Esophagus muscularis mucosa (tissue), 4 donors: ENCODE measurements at places on chromosomes 3 and 15. TPM values are rescaled to one million over a fixed set of nuclear protein-coding genes. Genes with fewer than 3 reads are reported as not detected.

DNA sequence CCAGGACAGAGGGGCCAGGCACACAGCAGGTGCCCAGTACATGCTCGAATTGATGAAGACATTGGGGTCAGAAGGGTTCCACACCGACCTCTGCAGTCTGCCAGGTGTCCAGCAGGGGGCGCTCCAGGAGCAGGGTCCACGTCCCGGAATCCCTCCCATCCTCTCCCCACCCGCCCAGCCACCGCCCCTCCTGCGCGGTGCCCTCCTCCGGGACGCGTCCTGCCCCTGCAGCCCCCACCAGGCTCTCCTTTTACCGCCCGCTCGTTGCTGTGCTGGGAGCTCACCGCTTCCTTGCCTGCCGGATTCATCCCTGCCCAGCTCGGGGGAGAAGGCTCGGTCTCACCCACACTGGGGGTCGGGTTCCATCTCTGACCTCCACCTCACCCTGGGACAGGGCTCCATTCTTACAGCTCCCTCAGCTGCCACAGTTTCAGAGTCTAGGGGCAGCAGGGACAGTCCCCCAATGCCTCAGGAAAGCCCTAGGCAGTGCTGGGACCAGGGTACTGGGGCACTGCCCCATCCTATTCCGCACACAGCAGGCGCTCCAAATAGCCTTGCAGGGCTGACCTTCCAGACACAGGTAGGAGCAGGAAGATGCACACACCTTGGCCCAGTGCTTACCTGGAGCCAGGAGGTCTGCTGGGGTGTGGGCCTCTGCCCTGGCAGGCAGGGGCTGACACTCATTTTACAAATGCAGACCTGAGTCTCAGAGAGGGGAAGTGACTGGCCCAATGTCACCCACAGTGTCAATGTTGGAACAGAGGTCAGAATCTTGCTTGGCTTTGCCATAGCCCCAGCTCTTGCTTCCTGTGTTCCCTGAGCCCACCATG lies 31.0 kb downstream of the GRIP2 start:
- H3K27ac ChIP-seq: no peak overlapping the region
- peaks cover 4% of the 10 kb centered on the region for H3K4me1 ChIP-seq
- H3K27me3 ChIP-seq: peaks cover 14% of the 10 kb centered on the region
- no peak overlapping the region for H3K4me3 ChIP-seq
- no peaks in the 10 kb centered on the region for H3K36me3 ChIP-seq

- H3K27ac ChIP-seq: no peak overlapping the region
- no peaks in the 10 kb centered on the region for H3K4me1 ChIP-seq
- no peak for DNase-seq
These were observed 502.6 kb upstream of the CBLB start for GRCh38 chr3:106371221-106371970.

DNA sequence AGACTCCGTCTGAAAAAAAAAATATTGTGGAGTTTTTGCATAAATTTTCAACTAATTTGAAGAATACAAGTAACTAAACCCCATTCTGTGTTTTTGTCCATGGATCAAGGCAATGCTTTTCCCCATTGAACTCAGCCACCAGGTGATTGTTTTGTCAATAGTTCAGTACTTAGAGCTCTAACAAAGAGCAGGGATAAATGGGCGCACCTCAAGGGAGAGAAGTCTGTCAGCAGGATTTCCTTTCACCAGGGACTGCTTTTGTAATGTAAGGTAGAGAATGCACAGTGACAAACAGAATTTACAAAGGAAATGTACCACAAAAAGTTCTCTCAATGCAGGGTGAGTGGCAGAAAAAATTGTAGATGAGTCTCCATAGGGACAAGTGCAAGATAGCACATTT lies 10.8 kb upstream of the ATP13A5 start:
- no peaks in the 10 kb centered on the region for H3K4me1 ChIP-seq
- peak; percentile 74 for DNase-seq
- no peak overlapping the region for H3K4me3 ChIP-seq
- H3K36me3 ChIP-seq: no peaks in the 10 kb centered on the region

GRCh38 chr3:180646187-180646790 lies 33.0 kb downstream of the CCDC39 start:
- H3K27ac ChIP-seq: no peak overlapping the region
- no peak for DNase-seq
- H3K27me3 ChIP-seq: no peaks in the 10 kb centered on the region
- H3K4me3 ChIP-seq: no peak overlapping the region
- no peaks in the 10 kb centered on the region for H3K4me1 ChIP-seq

- H3K36me3 ChIP-seq: no peaks in the 10 kb centered on the region
- no peaks in the 10 kb centered on the region for H3K4me1 ChIP-seq
These were observed 72.2 kb downstream of the CACNA1D start for GRCh38 chr3:53566461-53567145.

DNA sequence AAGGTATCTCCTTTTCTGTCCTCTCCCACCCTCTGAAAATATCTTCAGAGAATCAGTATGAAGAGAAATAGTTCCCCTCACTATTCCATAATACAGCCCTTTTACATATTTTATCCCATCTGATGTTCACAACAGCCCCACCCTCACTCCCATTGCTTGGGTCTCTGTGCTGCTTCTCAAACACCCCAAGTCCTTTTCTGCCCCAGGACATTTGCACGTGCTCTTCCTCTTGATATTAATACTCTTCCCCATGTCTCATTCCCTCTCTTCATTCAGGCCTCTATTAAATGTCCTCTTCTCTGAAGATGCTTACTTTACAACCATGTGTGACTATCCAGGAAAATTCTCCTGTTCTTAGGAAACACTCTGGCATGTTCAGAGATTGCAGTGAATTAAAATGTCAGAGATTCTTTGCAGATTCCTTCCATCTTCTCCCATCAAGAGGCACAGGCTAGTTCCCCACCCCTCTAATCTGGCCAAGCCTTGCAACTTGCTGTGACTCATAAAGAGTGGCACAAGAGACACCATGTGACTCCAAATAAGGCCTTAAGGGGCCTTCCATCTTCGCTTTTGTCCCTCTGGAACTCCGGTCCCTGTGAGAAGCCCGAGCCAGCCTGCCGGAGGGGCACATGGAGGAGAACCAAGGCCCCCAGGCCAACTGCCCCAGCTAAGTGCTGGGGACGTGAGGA lies 128.5 kb downstream of the CHSY1 start:
- DNase-seq: no peak
- H3K4me1 ChIP-seq: peaks cover 39% of the 10 kb centered on the region
- H3K27ac ChIP-seq: no peak overlapping the region
- H3K27me3 ChIP-seq: no peaks in the 10 kb centered on the region
- no peak overlapping the region for H3K4me3 ChIP-seq

DNA sequence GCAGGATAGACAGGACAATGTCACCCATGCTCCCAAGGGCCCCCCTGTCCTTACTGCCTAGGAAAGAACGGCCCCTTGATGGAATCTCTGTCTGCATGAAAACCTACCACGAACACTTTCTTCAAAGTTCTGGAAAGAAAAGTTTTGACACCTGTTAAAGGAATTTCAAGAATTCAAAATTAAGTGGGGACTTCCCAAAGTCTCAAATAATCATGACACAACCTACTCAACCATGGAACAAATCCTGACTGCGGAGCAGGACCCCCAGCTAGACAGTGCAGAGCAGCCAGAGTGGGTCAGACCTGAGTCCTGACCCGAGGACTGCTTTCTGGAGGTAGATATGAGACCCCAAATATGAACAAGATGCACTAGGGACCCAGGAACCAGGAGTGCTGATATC lies 245.3 kb upstream of the NSMCE3 start:
- no peak overlapping the region for H3K4me3 ChIP-seq
- no peaks in the 10 kb centered on the region for H3K27me3 ChIP-seq
- no peak overlapping the region for H3K27ac ChIP-seq

- no peak for DNase-seq
- H3K36me3 ChIP-seq: no peaks in the 10 kb centered on the region
- no peak overlapping the region for H3K27ac ChIP-seq
These were observed 468.3 kb downstream of the GBE1 start for GRCh38 chr3:81293156-81293555.

DNA sequence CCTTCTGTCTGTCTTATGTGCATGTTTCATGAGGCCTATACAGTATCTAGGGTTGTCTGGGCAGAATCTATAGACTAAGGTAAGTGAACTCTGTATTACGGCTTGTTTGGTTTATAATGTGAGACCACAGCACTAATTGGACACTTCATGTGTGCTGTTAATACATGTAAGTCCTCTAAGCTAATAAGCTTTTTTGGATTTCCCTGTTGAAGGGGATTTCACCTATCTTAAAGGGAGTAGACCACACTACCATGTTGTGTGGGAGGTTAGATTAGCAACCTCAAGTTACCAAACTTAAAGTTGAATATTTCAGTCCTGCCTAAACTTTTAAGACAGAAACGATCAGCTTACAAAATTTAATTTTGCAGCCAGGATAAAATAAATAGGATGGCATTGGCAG lies 189.8 kb upstream of the GOLIM4 start:
- H3K27ac ChIP-seq: no peak overlapping the region
- H3K4me1 ChIP-seq: no peaks in the 10 kb centered on the region
- no peaks in the 10 kb centered on the region for H3K27me3 ChIP-seq
- no peaks in the 10 kb centered on the region for H3K36me3 ChIP-seq
- DNase-seq: no peak
- no peak overlapping the region for H3K4me3 ChIP-seq

- DNase-seq: no peak
- no peaks in the 10 kb centered on the region for H3K27me3 ChIP-seq
- no peaks in the 10 kb centered on the region for H3K36me3 ChIP-seq
- no peaks in the 10 kb centered on the region for H3K4me1 ChIP-seq
These were observed 26.9 kb upstream of the MYO1E start for GRCh38 chr15:59399465-59400102.

DNA sequence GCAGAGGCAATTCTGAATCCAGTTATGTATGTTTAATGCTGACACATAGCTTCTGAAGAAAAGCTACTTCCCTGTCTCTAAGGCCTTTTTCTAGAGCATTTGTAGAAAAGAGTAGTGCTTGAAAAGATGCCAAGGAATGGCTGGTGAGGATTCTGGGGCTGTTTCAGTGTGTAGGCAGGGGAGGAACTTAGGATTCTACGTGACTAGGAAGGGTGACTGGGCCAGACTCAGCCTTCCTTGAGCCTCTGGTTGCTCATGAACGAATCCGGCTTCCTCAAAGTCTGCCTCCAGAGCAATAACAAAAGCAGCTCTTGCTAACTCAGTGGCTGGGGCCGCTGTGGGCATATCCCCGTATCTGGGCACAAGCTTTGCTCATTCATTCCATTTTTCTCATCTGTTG lies 104.8 kb upstream of the WNT5A start:
- H3K27me3 ChIP-seq: no peaks in the 10 kb centered on the region
- H3K36me3 ChIP-seq: no peaks in the 10 kb centered on the region
- H3K4me1 ChIP-seq: peaks cover 20% of the 10 kb centered on the region
- H3K4me3 ChIP-seq: no peak overlapping the region
- DNase-seq: no peak

GRCh38 chr3:185153861-185154629 lies 1.2 kb upstream of the C3orf70 start:
- H3K4me3 ChIP-seq: peak overlapping the region; percentile 85
- DNase-seq: no peak
- H3K27ac ChIP-seq: peak overlapping the region; percentile 98
- H3K36me3 ChIP-seq: no peaks in the 10 kb centered on the region
- H3K27me3 ChIP-seq: peaks cover 4% of the 10 kb centered on the region

DNA sequence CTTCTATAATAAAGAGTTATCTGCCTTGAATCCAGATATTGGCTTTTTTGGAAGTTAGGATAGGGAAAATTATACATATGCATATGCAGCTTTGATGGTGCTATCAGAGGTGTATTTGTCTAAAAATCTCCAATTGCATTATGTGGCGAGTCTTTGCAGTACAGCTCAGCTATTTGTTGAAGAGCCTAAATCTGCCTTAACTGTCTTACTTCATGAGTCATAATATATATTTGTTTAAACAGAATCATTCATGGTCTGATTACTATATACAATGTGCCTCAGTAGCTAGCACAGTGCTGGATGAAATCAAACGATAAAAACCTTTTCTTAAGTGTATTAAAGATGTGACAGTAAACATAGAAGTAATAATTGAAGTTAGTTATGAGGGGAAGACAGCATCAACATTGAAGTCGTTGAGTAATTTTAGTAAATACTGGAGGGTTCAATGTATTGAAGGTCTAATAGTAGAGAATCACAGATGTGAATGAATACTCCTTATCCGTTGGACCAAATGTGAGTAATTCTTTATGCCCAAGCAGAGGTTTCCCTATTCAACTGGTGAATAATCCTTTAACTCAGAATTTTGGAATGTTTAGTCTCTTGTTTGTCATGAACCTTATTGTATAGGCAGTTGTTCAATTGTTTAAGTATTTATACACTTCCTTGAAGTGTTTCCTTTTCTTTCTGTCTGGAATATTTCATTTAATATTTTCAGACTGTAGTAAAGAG lies 74.8 kb upstream of the NAALADL2 start:
- no peaks in the 10 kb centered on the region for H3K4me1 ChIP-seq
- no peak overlapping the region for H3K4me3 ChIP-seq
- H3K36me3 ChIP-seq: no peaks in the 10 kb centered on the region
- no peaks in the 10 kb centered on the region for H3K27me3 ChIP-seq

- H3K27me3 ChIP-seq: no peaks in the 10 kb centered on the region
- H3K36me3 ChIP-seq: no peaks in the 10 kb centered on the region
- DNase-seq: no peak
- no peak overlapping the region for H3K4me3 ChIP-seq
- H3K27ac ChIP-seq: no peak overlapping the region
These were observed 68.6 kb upstream of the EPHA3 start for GRCh38 chr3:89038869-89039268.

DNA sequence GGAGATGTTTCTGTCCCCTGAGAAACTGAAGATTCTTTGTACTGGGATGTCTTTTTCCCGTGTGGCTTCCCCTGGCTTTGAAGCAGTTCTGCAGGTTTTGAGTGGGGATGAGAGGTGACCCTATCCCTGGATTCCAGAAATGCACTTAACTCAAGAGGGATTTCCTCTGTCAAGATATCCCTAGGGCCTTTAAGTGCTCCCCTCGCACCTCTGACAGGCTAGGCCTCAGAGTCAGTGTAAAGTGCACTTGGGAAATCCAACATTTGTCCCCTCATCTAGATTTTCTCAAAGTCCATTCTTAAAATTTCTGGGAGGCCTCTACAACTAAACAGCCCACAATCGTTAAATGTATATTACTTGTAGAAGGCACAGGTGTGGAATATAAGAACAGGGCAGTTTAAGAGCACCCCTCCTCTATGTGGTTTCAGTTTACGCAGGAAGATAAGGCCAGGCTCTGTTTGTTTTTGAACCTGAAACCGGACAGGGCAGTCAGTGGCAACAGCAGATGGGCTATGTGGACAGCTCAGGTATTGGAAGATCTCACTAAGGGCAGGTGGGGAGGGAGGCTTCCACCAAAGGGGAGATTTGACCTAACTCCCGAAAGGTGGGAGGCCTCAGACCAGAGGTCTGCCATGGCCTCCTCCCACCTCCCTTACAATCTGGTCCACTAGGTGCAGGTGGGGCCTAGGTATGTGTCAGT lies 4.8 kb downstream of the C3orf52 start:
- no peaks in the 10 kb centered on the region for H3K36me3 ChIP-seq
- peaks cover 29% of the 10 kb centered on the region for H3K4me1 ChIP-seq
- H3K27ac ChIP-seq: no peak overlapping the region
- no peak overlapping the region for H3K4me3 ChIP-seq

GRCh38 chr3:134904776-134905646 lies 110.0 kb downstream of the EPHB1 start:
- no peaks in the 10 kb centered on the region for H3K27me3 ChIP-seq
- no peak overlapping the region for H3K4me3 ChIP-seq
- no peak for DNase-seq
- no peak overlapping the region for H3K27ac ChIP-seq

- no peak overlapping the region for H3K4me3 ChIP-seq
- no peak for DNase-seq
- H3K27me3 ChIP-seq: no peaks in the 10 kb centered on the region
- H3K27ac ChIP-seq: no peak overlapping the region
- H3K36me3 ChIP-seq: no peaks in the 10 kb centered on the region
These were observed 30.6 kb upstream of the GPR160 start for GRCh38 chr3:170007031-170007663.

The TEX9 gene
- 3.1 TPM for total RNA-seq

The RNF123 gene
- total RNA-seq: 31.8 TPM

The BTBD1 gene
- total RNA-seq: 69.6 TPM

The PLA2G4D gene
- not detected for total RNA-seq

The CCDC54 gene
- not detected for total RNA-seq

The ZDHHC19 gene
- total RNA-seq: not detected

The GLDN gene
- total RNA-seq: 2.9 TPM

The SLC28A2 gene
- not detected for total RNA-seq

The TMCO5A gene
- not detected for total RNA-seq
